ENCODE measurements at places on chromosomes 3 and 15. TPM values are rescaled to one million over a fixed set of nuclear protein-coding genes. Genes with fewer than 3 reads are reported as not detected.

GRCh38 chr3:50466177-50466576, 37.3 kb downstream of the CACNA2D2 start:
- no peak overlapping the region for H3K4me3 ChIP-seq
- no peaks in the 10 kb centered on the region for H3K27me3 ChIP-seq
- H3K27ac ChIP-seq: no peak overlapping the region
- no peaks in the 10 kb centered on the region for H3K36me3 ChIP-seq
- no peaks in the 10 kb centered on the region for H3K4me1 ChIP-seq

GRCh38 chr15:27454281-27455075, 483.5 kb downstream of the GABRG3 start:
- H3K27me3 ChIP-seq: no peaks in the 10 kb centered on the region
- H3K36me3 ChIP-seq: no peaks in the 10 kb centered on the region
- H3K27ac ChIP-seq: no peak overlapping the region

DNA sequence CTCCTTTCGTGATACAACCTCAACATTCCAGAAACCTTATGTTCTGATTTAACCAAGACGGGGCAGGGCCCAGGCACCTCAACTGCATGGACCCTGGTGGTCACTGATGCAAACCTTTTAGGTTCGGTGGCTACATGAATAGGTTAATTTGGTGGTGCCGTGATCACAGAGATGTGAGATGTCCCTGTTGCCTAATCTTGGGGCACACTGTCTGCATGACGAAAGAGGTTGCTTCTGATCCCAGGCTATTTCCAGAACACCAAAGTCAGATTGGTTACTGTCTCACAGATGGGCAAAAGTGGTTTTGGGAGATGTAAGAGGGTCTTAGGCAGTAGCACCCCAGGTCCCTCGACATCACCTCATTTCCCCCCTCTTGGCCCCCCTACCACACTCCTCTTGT, 4.0 kb upstream of the CCR1 start:
- H3K4me1 ChIP-seq: no peaks in the 10 kb centered on the region
- DNase-seq: no peak
- no peak overlapping the region for H3K4me3 ChIP-seq
- no peak overlapping the region for H3K27ac ChIP-seq
- H3K27me3 ChIP-seq: peaks cover 5% of the 10 kb centered on the region

- no peak overlapping the region for H3K27ac ChIP-seq
- H3K36me3 ChIP-seq: no peaks in the 10 kb centered on the region
- no peak overlapping the region for H3K4me3 ChIP-seq
- DNase-seq: no peak
- no peaks in the 10 kb centered on the region for H3K4me1 ChIP-seq
These were observed 37.1 kb downstream of the ZIC4 start for GRCh38 chr3:147369231-147369630.

- no peak overlapping the region for H3K4me3 ChIP-seq
- no peaks in the 10 kb centered on the region for H3K36me3 ChIP-seq
- peaks cover 9% of the 10 kb centered on the region for H3K4me1 ChIP-seq
- H3K27ac ChIP-seq: no peak overlapping the region
- H3K27me3 ChIP-seq: no peaks in the 10 kb centered on the region
These were observed 29.9 kb downstream of the CHSY1 start for GRCh38 chr15:101221902-101222301.

DNA sequence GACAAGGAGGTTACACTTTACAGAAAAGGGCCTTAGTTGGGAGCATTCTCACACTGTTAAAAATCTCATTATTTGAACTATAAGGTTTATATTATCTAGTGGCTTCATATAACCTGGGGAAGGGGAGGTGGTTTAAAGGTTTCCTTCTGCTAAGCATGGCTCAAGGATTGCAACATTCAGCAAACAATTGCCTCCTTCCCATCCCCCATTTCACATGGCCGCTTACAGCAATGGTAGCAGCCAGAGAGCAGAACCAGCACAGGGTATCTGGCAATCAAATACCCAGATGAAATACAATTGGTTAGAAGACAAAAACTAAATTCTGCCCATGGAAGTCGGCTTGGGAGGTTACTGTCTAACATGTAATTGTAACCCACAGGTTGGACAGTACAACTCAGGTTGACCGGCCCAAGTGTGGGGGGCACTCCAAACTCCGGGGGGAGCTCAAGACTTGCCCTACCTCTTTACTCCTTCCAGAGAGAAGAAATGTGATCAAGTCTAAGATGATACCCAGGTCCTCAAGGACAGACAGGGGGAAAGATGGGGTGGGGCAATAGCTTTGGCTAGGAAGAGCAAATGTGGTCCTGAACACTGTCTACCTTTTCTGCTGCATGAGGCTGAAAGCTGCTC, 15.5 kb downstream of the ETV5 start:
- H3K4me3 ChIP-seq: no peak overlapping the region
- no peak for DNase-seq
- no peaks in the 10 kb centered on the region for H3K4me1 ChIP-seq
- no peaks in the 10 kb centered on the region for H3K27me3 ChIP-seq
- H3K27ac ChIP-seq: no peak overlapping the region

GRCh38 chr3:164192974-164193373, 885.3 kb downstream of the SI start:
- H3K4me3 ChIP-seq: no peak overlapping the region
- H3K27me3 ChIP-seq: no peaks in the 10 kb centered on the region
- no peak for DNase-seq
- H3K27ac ChIP-seq: no peak overlapping the region

GRCh38 chr15:65054333-65055200, 9.4 kb downstream of the SLC51B start:
- H3K27me3 ChIP-seq: no peaks in the 10 kb centered on the region
- peak; percentile 91 for DNase-seq
- no peaks in the 10 kb centered on the region for H3K36me3 ChIP-seq
- H3K27ac ChIP-seq: peak overlapping the region; percentile 76
- peaks cover 29% of the 10 kb centered on the region for H3K4me1 ChIP-seq
- no peak overlapping the region for H3K4me3 ChIP-seq

DNA sequence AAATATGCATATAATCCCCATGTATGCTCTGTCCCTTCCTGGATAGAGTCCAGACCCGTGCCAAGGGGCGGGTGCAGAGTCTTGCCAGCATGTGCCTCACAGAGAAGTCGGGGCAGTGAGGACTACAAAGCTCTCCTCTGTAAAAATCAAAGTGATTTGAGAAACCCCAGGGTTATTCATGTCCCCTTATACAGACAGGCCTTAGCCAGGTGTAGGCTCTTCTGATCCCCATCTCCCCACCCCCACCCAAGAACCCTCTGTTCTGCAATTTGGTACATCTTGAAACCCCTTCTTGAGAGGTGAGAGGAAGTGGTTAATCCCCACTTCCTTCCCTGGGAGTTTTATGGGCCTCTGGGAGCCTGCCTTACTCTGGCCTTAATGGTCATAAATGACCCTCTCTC, 24.7 kb downstream of the TRIM71 start:
- H3K36me3 ChIP-seq: no peaks in the 10 kb centered on the region
- H3K27me3 ChIP-seq: no peaks in the 10 kb centered on the region
- no peak overlapping the region for H3K27ac ChIP-seq
- H3K4me3 ChIP-seq: no peak overlapping the region

- H3K36me3 ChIP-seq: no peaks in the 10 kb centered on the region
- no peaks in the 10 kb centered on the region for H3K27me3 ChIP-seq
- H3K27ac ChIP-seq: no peak overlapping the region
- H3K4me3 ChIP-seq: no peak overlapping the region
- H3K4me1 ChIP-seq: no peaks in the 10 kb centered on the region
These were observed 37.4 kb downstream of the CFAP92 start for GRCh38 chr3:128956440-128956839.

Gene SLC2A2
- not detected for total RNA-seq

Gene SHF
- total RNA-seq: 22.5 TPM

Gene THBS1
- total RNA-seq: 291 TPM

Gene SENP8
- 4.3 TPM for total RNA-seq

Gene TEX55
- not detected for total RNA-seq

Gene PLSCR2
- not detected for total RNA-seq

Gene CHST13
- total RNA-seq: not detected
